Endothelial cell (in vitro differentiated cells): ENCODE measurements at places on chromosomes 16 and 17. TPM values are rescaled to one million over a fixed set of nuclear protein-coding genes. Genes with fewer than 3 reads are reported as not detected.

DNA sequence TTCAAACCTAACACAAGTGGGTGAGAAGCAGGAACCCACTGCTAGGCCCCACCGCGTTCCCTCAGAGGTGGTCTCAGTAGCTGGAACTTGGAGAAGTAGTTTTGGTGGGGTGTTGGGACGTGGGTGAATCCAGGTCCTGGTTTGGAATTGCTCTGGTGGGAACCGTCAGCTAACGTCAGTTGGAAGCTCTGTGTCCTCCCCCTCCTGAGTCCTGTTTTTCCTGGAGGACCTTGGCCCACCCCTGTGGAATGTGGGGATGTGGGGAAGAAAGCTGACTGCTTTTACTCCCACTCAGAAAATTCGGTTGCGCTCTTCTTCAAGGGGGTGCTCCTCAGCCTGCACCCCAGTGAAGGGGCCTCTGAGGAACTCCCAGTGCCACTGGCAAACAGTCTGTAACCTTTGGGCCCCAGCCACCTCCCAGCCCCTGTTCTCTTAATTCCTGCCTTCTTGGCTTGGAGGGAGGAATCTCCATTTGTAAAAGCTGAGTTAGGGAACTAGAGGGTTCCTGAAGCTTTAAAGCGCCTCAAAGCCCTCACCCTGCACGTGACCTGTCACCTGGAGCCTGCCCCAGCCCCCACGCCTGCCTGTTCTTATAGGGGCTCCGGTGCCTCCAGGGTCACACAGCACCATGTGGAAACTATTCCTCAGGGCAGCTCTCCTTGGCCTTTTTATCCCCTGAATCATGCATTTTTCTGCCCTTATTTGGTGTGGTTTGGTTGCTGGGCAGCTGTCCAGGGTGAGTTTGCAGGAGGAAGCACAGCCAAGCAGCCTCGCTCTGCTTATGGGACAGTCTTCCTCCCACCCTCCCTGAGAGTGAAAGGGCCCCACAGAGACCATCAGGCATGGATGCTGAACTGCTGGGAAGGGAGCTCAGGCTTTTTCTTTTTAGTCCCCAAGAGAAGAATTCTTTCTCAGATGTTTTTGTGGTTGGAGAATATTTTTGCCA lies 16.2 kb upstream of the NAGLU start:
- peak; percentile 59 for DNase-seq
- H3K27me3 ChIP-seq = peaks cover 14% of the 10 kb centered on the region
- H3K27ac ChIP-seq = peak overlapping the region; percentile 99
- H3K36me3 ChIP-seq = peaks cover 31% of the 10 kb centered on the region

TNFSF13 gene
- 5.6 TPM for total RNA-seq

GRCh38 chr17:8468980-8469379 lies 33.3 kb downstream of the NDEL1 start:
- H3K36me3 ChIP-seq = peaks cover 28% of the 10 kb centered on the region
- H3K4me1 ChIP-seq = no peaks in the 10 kb centered on the region
- no peak overlapping the region for H3K4me3 ChIP-seq
- no peak overlapping the region for H3K27ac ChIP-seq
- no peak for DNase-seq

- H3K27ac ChIP-seq = no peak overlapping the region
- peaks cover 3% of the 10 kb centered on the region for H3K27me3 ChIP-seq
- H3K36me3 ChIP-seq = no peaks in the 10 kb centered on the region
- H3K4me1 ChIP-seq = peaks cover 17% of the 10 kb centered on the region
- DNase-seq = peak; percentile 61
- H3K4me3 ChIP-seq = no peak overlapping the region
Observed at GRCh38 chr17:57552114-57552624, 192.9 kb downstream of the CCDC182 start.

DNA sequence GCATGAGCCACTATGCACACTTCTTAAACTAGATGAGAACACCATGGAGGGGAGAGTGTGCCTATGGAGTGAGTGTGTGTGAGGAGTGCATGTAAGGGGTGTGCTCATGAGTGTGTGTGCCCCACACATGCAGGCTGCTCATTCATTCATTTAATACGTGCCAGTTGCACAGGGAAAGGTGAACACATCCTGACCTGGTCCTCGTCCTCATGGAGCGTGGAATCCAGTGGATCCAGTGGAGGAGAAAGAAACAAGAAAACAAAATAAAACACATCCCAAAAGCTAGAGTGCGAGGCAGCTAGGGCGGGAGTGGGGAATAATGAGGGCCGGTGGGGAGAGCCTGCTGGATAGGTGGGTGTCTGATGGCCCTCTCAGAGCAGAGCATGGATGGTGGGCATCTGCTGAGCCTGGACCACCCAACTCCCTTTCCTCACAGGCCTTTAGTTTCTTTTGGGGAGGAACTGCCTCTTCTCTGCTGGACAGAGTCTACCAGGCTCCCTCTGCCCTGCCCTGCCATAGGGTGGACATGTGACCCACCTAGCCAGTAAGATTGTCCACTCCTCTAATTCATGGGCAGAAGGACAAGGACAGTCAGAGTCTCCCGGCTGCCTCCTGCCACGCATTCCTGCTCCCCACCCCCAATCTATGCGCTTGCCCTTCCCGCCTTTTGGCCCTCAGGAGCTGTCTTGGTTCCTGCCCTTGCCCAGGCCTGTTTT lies 204.3 kb downstream of the RAB11FIP4 start:
- peaks cover 12% of the 10 kb centered on the region for H3K4me1 ChIP-seq
- H3K36me3 ChIP-seq = peaks cover 13% of the 10 kb centered on the region
- no peak for DNase-seq

GRCh38 chr16:24748242-24748641 lies 18.8 kb downstream of the TNRC6A start:
- H3K27me3 ChIP-seq = peaks cover 4% of the 10 kb centered on the region
- H3K27ac ChIP-seq = no peak overlapping the region
- peaks cover 5% of the 10 kb centered on the region for H3K36me3 ChIP-seq
- no peak for DNase-seq
- H3K4me1 ChIP-seq = peaks cover 27% of the 10 kb centered on the region

DNA sequence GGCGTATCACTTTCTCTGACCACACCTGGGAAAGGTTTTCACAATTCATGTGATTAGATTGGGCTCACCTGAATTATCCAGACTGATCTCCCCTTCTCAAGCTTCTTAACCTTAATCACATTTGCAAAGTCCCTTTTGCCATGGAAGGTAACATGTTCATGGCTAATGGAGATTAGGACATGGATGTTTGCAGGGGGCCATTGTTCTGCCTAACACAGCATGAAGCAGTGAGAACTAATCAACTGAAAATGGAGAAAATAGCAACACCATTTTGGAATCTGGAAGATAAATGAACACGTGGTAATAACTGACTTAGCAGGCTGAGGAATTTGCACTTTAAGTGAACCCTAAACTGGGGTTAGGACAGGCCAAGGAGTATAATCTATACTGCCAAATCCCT lies 25.0 kb upstream of the SBK1 start:
- no peaks in the 10 kb centered on the region for H3K27me3 ChIP-seq
- no peak overlapping the region for H3K27ac ChIP-seq
- H3K36me3 ChIP-seq = no peaks in the 10 kb centered on the region
- H3K4me1 ChIP-seq = peaks cover 2% of the 10 kb centered on the region
- DNase-seq = no peak

CCL5 gene
- total RNA-seq = not detected

- peaks cover 13% of the 10 kb centered on the region for H3K36me3 ChIP-seq
- H3K27me3 ChIP-seq = no peaks in the 10 kb centered on the region
- H3K27ac ChIP-seq = peak overlapping the region; percentile 70
- DNase-seq = no peak
Observed at GRCh38 chr17:8365143-8365542, 11.4 kb downstream of the KRABD2 start.

DNA sequence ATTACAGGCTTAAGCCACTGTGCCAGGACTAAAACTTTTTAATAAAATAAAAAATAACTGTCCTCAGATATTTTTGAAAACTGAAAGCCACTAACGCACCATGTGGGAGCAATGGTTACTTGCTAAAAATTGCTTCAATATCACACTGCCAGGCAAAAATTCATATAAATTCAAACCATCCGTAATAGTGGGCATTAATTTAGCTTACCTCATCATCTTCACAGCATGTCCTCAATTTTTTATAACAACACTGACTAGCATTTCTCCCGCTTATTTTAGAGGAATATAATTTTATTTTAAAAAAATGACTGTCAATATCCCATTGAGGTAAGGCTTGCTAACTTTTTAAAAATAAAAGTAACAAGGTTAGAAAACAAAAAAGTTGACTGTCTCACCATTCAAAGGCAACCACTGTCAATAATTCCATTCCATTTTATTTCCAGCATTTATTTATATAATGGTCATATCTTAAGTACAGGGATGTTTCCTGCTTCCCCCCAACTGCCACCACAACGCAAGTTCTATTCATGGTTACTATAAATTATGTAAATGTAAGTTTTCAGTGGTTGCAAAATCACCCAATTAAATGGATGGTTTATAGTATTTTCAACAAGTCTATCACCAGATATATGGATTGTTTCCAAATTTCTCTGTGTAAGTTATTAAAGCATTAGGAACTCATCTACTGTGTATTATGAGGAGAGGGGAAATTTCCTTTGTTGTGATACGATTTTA lies 25.4 kb downstream of the GSPT1 start:
- no peaks in the 10 kb centered on the region for H3K4me1 ChIP-seq
- H3K27ac ChIP-seq = no peak overlapping the region
- no peak for DNase-seq
- H3K27me3 ChIP-seq = peaks cover 4% of the 10 kb centered on the region
- no peak overlapping the region for H3K4me3 ChIP-seq

MT4 gene
- total RNA-seq = not detected

MRPS7 gene
- 63.4 TPM for total RNA-seq

GRCh38 chr16:11152677-11153331 lies 103.2 kb downstream of the SOCS1 start:
- peaks cover 6% of the 10 kb centered on the region for H3K27me3 ChIP-seq
- DNase-seq = no peak
- no peak overlapping the region for H3K4me3 ChIP-seq
- no peak overlapping the region for H3K27ac ChIP-seq

DNA sequence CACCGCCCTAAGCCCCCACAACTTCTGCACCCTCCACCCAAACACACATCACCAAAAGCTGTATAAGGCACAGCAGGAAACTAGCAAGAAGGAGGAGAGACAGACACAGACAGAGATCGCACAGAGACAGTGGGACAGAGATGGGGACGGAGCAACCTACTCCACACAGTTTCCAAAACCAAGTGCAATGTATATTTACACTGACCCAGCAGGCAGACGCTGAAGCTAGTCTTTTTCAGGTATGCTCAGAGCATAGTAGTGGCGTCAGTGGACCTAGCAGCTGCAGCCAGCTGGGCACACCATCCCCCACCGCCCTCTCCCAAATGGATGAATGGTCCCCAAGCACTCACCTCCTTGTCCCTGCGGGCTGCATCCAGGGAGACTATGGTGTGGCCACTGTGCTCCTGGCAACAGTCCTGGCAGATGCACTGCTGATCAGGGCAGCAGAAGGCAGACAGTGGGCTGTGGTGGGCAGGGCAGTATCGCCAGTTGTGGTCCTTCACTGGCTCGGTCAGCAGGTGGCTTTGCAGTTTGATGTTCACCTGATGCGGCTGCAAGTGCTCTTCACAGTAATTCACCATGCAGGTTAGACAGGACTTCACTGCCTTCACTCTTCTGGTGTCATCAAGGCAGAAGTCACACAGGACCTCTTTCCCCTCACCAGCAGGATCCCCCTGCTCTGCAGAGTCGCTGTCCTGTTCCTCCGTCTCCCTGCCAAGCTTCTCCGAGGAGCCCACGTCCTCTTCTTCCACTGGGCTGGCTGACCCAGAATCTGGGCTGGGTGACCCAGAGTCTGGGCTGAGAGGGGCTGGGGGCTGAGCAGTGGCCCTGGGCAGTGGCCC lies 31.5 kb upstream of the FBXW10B start:
- H3K27ac ChIP-seq = no peak overlapping the region
- H3K4me1 ChIP-seq = peaks cover 36% of the 10 kb centered on the region
- peak overlapping the region; percentile 84 for H3K4me3 ChIP-seq
- peaks cover 2% of the 10 kb centered on the region for H3K27me3 ChIP-seq
- DNase-seq = no peak

GRCh38 chr17:68622423-68622822 lies 21.3 kb upstream of the FAM20A start:
- no peaks in the 10 kb centered on the region for H3K4me1 ChIP-seq
- DNase-seq = no peak
- no peaks in the 10 kb centered on the region for H3K27me3 ChIP-seq
- no peaks in the 10 kb centered on the region for H3K36me3 ChIP-seq

- no peak overlapping the region for H3K27ac ChIP-seq
- DNase-seq = no peak
- H3K4me1 ChIP-seq = peaks cover 4% of the 10 kb centered on the region
- H3K36me3 ChIP-seq = peaks cover 44% of the 10 kb centered on the region
Observed at GRCh38 chr16:8900343-8900742, 18.2 kb downstream of the LITAFD start.

GRCh38 chr16:17770104-17770503 lies 299.3 kb upstream of the XYLT1 start:
- H3K27ac ChIP-seq = no peak overlapping the region
- DNase-seq = no peak
- H3K36me3 ChIP-seq = no peaks in the 10 kb centered on the region
- peaks cover 4% of the 10 kb centered on the region for H3K27me3 ChIP-seq
- H3K4me3 ChIP-seq = no peak overlapping the region

CNGB1 gene
- total RNA-seq = not detected

DNA sequence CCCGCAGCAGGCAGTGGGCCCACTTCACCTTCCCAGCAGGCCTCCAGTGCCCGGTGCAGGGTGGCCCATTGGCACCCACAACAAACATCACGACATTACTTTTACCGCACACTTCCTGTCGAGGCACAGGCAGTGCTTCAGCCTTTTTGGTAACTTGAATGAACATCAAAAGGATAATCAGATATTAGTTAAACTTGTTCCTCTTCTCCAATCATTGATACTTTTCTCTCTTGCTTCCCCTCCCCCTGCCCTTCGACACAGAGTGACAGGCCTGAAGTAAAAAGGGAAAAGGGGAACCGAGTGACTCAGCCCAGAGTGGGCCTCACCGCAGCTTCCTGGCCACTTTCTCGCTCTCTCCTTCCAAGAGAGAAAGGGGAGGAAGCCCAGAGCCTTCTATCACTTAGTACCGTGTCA lies 507.0 kb downstream of the MAF start:
- H3K4me3 ChIP-seq = no peak overlapping the region
- peaks cover 1% of the 10 kb centered on the region for H3K27me3 ChIP-seq
- peaks cover 20% of the 10 kb centered on the region for H3K4me1 ChIP-seq
- no peaks in the 10 kb centered on the region for H3K36me3 ChIP-seq
- no peak overlapping the region for H3K27ac ChIP-seq

NXN gene
- 53.9 TPM for total RNA-seq

- H3K36me3 ChIP-seq = no peaks in the 10 kb centered on the region
- no peak overlapping the region for H3K27ac ChIP-seq
- DNase-seq = peak; percentile 69
- H3K4me3 ChIP-seq = no peak overlapping the region
- H3K4me1 ChIP-seq = no peaks in the 10 kb centered on the region
Observed at GRCh38 chr16:56576585-56577299, 11.9 kb downstream of the MT4 start.

GRCh38 chr16:21590796-21591195 lies 8.6 kb upstream of the METTL9 start:
- no peaks in the 10 kb centered on the region for H3K36me3 ChIP-seq
- H3K4me1 ChIP-seq = peaks cover 10% of the 10 kb centered on the region
- H3K27me3 ChIP-seq = no peaks in the 10 kb centered on the region
- no peak overlapping the region for H3K4me3 ChIP-seq
- no peak for DNase-seq
